Muscle of arm (tissue), 14 donors: ENCODE measurements at places on chromosomes 7 and 10.

- DNase-seq: no peak
Observed at GRCh38 chr7:100044718-100045117, 4.9 kb upstream of the ZSCAN21 start.

DNA sequence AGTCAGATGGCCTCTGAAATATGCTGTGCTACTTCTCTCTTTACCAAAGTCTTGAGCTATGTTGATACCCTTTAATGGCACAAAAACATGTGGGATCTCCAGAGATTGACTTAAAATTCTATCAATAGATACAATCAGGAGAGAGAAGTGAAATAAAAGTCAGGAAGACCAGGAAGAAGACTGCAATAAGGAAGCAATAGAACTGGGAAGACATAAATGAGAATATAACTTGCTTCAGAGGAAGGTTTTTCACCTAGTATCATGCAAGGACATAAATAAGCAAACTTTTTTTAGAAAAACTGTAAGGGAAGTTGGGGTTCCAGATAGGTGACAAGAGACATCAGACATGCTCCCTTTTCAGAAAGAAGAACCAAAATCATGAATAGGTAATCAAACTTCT lies 227.3 kb downstream of the XPNPEP1 start:
- DNase-seq: no peak

DNA sequence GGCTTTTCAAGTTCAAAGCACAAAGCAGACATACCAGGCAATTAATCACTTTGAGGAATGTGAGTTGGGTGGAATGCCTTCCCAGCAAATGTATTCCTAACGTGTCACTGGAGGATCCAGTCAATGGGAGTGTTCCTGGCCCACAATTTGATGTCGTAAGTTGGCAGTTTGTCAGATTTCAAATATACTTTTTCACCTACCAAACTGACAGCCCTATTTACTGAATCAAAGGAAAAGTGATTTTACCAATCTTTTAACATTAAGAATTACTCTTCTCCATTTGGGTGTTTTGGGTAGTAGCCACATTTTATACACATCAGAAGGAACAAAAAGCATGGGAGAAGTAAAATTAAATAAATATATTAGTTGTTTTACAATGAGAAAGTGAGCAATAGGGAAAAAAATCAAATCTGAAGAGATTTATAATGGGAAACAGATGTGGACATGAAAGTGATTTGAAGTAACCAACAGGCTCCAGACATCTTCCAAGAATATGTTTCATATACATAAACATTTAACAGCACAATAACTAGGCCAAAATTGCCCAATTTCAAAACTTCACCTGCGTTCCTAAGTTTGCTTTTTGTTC lies 222.9 kb downstream of the MTERF1 start:
- peak; percentile 76 for DNase-seq

DNA sequence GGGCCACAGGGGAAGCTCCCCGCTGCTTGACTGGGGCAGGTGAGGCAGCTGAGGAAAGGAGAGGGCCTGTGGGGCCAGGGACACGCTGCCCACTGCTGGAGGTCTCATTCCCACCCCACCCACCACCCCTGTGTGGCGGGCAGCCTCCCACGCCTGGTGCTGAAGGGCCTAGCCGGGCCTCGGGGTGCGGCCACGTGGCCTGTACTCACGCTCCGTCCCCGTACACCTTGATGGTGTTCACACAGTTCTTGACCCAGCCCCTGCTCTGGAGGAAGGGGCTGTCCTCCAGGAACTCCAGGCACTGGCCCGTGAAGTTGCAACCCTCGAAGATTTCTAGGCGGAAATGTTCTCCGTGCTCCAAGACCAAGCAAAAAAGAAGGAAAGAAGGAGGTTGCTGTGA lies 4.0 kb downstream of the CRYGN start:
- DNase-seq: no peak

GRCh38 chr10:121578965-121579364 lies 19.3 kb downstream of the FGFR2 start:
- DNase-seq: no peak

DNA sequence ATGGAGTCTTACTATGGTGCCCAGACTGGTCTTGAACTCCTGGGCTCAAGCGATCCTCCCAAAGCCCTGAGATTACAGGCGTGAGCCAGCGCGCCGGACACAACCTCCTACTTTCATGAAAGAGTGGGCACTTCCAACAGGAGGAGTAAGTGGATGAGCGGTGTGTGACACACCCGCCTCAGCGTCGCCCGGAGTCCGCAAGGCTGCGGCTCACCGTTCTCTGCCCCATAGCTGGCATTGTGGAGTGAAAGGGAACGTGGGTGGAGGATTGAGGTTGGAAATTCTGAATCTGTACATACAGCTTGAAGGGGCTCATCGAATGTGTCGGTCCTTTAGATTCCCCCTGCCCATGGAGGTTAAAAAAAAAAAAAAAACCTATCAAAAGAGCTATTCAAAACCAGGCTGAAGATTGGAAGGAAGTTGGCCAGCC lies 524 bp upstream of the PRXL2A start:
- no peak for DNase-seq

- DNase-seq: no peak
Observed at GRCh38 chr7:39758234-39758970, 135.0 kb downstream of the RALA start.

DNA sequence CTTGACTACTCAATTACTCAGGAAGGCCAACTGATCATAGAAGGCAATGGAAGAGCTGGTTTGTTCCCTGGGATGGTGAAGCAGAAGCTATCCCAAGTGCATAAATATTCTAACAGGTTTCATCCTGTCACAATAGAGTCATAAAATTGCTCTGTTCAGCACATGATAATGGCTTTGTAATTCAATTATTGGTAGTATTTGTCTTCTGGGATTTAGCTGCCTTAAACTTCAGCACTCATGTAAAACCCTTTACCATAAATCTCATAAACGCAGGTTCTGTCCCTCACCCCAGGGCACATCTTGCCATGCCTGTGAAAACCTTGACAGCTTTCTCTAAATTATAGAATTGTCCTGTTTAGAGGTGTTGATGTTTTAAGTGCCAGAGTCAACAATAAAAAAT lies 417.6 kb downstream of the SORCS1 start:
- no peak for DNase-seq

GRCh38 chr7:93836116-93836515 lies 54.4 kb downstream of the TFPI2 start:
- DNase-seq: peak; percentile 4

GRCh38 chr7:101058355-101058754 lies 26.9 kb upstream of the TRIM56 start:
- DNase-seq: peak; percentile 75

- DNase-seq: no peak
Observed at GRCh38 chr10:28850784-28851183, 173.5 kb downstream of the BAMBI start.

DNA sequence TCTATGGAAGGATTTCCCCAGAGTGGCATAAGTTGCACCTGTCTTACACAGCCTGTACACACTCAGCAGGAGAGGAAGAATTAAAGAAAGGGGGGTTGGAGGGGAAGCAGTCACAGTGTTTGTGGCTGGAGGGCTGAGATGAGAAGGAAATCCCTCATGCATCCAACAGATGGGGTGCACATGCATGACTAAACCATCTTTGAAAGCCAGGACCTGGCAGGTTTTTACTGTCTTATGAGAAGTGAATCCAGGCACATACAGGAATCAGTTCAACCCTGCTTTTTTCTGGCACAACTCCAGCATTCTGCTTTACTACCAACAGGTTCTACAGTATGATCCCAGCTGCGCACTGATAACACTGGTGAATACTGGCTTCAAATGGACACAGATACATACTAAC lies 107.7 kb downstream of the CACNA2D1 start:
- no peak for DNase-seq

GRCh38 chr7:130667593-130668257 lies 823 bp downstream of the COPG2 start:
- DNase-seq: peak; percentile 13

DNA sequence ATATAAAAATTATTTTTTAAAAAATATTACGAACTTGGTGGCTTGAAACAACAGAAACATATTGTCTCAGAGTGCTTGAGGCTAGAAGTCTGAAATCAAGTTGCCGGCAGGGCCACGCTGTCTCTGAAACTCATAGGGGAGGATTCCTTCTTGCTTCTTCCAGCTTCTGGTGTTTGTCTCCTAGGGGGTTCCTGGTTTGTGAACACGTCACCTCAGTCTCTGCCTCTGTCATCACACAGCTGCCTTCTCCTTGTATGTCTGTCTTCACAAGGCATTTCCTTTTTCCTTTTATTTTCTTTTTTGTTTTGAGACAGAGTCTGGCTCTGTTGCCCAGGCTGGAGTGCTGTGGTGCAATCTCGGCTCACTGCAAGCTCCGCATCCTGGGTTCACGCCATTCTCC lies 12.7 kb upstream of the SNX8 start:
- no peak for DNase-seq

DNA sequence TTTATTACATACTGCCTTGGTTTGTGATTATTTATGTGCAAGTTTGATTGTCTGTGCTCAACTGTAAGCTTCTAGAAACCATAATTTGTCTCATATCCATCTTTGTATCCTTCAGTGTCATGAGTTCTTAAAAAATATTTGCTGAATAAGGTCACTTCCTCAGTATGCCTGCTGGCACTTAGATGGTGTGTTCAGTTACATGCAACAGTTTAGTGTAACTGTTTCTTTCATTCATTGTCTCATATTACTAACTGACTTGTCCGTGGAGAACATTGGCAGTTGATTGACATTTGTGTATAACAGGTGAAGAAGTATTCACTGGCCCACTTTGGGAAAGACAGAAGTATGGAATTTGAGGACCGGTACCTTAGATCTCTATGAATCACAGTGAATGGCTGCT lies 236.9 kb downstream of the PRKG1 start:
- no peak for DNase-seq

GRCh38 chr10:127041552-127041951 lies 136.3 kb downstream of the DOCK1 start:
- no peak for DNase-seq

DNA sequence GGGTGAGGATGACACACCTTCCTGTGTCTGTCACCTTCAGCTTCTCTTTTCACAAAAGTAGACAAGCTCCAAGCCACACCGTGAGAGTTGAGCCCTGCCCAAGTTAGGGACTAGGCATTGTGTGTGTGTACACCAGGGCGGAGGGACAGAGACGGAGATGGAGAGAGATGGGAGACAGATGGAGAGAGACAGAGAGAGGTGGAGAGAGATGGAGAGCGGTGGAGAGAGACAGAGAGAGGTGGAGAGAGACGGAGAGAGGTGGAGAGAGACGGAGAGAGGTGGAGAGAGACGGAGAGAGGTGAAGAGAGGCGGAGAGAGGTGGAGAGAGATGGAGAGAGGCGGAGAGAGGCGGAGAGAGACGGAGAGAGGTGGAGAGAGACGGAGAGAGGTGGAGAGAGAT lies 207.0 kb downstream of the DNAJB6 start:
- no peak for DNase-seq

- DNase-seq: no peak
Observed at GRCh38 chr7:7790041-7790741, 71.8 kb upstream of the RPA3 start.

DNA sequence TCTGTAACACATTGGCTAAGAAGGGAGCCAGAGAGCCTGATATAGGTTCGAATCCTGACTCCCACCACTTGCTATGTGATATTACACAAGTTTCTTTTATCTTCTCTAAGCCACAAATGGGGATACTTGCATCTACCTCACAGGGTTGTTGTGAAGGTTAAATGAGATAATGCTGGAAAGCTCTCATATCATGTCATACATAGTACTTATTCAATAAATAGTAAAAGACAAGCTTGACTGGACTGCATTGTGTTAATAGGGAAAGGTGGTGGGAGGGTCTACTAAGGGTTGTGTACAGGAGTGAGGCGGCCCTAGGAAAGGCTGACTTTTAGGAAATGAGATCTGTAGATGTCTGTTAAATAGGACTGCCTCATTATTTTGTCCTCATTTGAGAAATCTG lies 35.8 kb upstream of the DNMBP start:
- no peak for DNase-seq

DNA sequence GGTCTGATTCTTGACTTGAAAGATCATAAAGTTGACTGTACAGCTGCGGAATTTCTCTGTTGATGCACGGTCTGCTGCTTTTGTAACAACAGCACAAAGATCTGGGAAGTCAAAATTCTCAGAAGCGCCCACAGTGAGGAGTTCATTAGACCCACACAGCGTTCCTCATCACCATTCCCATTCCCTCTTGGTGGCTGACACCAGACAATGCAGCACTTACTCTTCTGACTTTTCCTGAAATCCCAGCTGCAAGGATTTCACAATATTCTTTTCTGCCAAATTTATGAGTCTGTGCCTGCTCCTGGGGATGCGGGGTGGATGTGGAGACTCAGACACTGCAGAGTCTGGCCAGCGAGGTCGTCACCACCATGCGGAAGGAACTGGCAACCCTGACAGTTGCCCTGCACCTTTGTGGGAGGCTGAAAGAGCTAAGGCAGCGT lies 233.9 kb downstream of the FANK1 start:
- DNase-seq: no peak

DNA sequence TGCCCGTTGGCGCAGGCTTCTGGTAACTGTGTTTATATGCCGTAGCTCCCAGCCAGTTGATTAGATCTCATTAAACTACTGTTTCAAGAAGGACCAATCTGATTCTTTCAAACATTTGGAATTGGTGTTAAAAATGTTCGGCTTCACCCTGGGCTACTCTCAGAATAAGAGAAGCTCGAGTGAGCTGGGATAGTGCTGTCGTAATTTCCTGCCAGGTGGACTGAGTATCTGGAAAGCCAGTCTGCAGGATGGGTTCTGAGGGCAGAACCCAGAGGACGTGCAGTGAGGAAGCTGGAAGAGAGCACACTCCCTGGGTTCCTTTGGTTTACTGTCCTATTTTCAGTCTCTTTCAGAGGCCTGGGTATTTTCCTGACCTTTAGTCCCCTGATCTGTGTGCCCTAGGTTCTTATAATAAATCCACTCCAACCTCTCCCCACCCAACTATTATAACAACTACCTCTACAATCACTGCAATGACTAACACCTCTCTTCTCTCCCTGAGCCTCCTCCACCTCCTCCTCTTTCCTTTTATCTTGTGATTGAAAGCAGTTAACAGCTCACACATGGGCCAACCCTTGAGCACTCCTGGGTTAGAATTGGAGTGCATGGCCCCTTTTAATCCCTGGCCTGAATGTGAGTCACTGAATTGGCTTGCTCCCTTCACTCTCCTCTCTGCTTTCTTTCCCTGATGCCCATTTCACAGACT lies 63.0 kb downstream of the AOAH start:
- DNase-seq: no peak

GRCh38 chr10:99304862-99305229 lies 24.3 kb upstream of the CNNM1 start:
- no peak for DNase-seq

DNA sequence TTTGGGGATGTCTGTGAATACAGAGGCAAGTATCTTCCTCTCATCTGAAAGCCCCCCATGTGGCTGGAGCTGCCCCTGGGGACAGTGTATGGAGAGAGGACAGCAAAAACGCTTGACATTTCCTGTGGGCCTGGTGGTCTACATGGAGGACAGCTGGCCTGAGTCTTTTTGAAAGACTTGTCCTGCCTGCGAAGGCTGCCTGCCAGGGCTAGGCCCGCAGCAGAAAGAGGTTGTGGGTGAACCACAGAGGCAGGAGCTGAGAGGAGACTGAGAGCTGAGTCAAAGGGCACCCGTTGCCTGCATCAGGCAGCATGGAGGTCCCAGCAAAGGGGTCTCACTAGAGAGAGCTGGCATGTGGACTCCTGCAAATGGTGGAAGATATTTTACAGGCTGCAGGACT lies 66.4 kb downstream of the KAT6B start:
- no peak for DNase-seq

GRCh38 chr7:140694592-140694991 lies 1.9 kb upstream of the NDUFB2 start:
- DNase-seq: no peak

- DNase-seq: no peak
Observed at GRCh38 chr10:69980672-69981071, 72.0 kb upstream of the MACROH2A2 start.
